Activated naive CD4-positive, alpha-beta T cell treated with Interleukin-2 at 50 U/mL for 16 hours (primary cell): ENCODE measurements at places on chromosomes 3 and 15.

- DNase-seq: no peak
These were observed 8.9 kb upstream of the SEMA5B start for GRCh38 chr3:123036352-123037014.

- DNase-seq: no peak
These were observed 483.8 kb downstream of the TUSC7 start for GRCh38 chr3:117193390-117193789.

- DNase-seq: no peak
These were observed 236.3 kb downstream of the NFKBIZ start for GRCh38 chr3:102085431-102086176.

- no peak for DNase-seq
These were observed 18.6 kb downstream of the PDIA5 start for GRCh38 chr3:123085293-123085931.

GRCh38 chr15:53564647-53565046 lies 194.8 kb downstream of the WDR72 start:
- DNase-seq: no peak

- no peak for DNase-seq
These were observed 532 bp downstream of the B4GALT4 start for GRCh38 chr3:119240101-119240590.

- no peak for DNase-seq
These were observed 492 bp upstream of the MOBP start for GRCh38 chr3:39466988-39467387.

- no peak for DNase-seq
These were observed 292.0 kb upstream of the SUCLG2 start for GRCh38 chr3:67946436-67946835.

- DNase-seq: no peak
These were observed 87.5 kb upstream of the P3H2 start for GRCh38 chr3:190208196-190208595.

- peak; percentile 50 for DNase-seq
These were observed 22.5 kb downstream of the SLC6A6 start for GRCh38 chr3:14424711-14425580.

DNA sequence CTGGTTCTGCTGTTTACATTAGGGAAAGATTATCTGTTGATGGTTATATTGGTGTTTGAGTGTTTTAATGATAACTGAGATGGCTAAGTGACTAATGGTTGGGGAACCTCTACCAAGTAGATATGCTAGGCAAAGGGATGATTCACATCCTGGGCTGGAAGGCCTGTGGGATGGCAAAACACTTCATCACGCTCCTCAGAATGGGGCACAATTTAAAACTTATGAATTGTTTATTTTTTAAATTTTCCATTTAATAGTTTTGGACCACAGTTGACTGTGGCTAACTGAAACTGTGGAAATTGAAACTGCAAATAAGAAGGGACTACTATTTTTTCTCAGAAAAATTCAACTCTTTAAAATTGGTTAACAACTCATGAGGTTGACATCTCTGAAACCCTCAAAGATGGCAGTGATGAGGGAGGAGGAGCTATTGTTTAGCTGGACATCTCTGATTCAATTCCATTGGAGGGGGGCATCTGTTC lies 100.5 kb upstream of the ZBED2 start:
- peak; percentile 33 for DNase-seq

DNA sequence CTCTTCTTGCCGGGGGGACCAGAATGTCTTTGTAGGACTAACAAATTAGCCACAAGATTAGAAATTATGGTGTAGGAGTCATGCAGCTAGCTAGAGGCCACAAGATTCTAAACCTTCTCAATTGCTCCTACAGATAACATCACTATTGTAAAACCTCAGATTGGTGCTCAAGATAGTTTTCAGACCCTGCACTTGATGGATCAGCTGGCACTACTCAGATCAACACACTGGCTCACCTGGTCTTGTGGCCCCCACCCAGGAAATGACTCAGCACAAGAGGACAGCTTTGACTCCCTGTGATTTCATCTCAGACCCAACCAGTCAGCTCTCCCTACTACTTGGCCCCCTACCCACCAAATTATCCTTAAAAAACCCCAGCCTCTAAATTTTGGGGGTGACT lies 124.1 kb upstream of the RASGRP1 start:
- peak; percentile 76 for DNase-seq

DNA sequence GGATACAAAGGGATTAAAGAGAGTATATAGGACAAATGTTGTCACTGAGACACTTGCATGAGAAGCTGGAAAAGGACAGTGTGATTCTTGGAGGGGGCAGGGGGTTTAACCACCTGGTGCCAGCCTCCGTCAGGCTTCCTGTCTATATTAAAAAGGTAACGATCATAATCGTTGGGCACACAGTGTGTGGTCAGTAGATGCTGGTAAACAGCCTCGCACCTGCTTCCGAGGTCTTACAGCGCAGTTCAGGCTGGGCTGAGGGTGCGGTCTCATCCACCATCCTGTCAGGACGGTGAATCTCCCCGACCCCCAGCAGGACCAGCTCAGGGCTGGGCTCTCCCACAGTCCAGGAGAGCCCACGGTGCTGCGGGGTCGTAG lies 47.7 kb upstream of the SMAD6 start:
- DNase-seq: no peak

GRCh38 chr3:141234283-141234682 lies 2.7 kb downstream of the PXYLP1 start:
- DNase-seq: no peak

GRCh38 chr15:34038871-34039789 lies at the start of gene AVEN:
Gene AVEN (minus strand): TSS chr15:34039204. CDS start chr15:34039046, 158 bp downstream.
- DNase-seq: peak; percentile 64

DNA sequence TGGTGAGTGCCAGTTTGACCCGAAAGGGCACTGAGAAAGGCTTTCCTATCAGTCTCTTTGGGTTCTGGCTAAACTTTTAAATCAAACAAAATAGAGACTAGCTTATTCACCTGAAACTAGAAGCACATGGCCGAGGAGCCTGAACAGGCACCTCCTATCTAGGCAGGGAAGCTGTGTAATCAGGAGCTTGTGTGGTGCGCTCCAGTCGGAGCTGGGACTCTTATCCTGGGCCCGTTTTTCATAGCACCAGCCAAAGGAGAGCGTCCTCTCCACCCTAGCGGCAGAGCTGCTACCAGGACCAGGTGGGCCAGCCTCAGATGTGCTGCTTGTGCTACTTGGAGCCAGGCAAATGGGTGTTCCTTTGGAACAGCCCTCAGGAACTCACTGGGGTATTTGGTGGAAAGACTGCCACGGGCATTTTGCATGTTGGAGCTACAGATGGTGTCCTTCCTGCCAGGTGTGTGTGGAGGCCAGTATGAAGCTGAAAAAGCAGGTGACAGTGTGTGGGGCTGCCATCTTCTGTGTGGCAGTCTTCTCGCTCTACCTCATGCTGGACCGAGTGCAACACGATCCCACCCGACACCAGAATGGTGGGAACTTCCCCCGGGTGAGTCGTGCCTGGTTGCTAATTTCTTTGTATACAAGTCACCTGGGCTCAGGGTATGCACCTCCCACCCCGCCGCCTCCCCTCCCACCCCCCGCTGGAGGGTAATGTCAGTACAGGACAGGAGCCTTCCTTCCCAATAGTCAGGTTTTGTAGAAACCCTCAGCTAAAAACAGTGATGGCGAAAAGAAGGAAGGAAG lies 833 bp downstream of the MAN2A2 start:
- no peak for DNase-seq

DNA sequence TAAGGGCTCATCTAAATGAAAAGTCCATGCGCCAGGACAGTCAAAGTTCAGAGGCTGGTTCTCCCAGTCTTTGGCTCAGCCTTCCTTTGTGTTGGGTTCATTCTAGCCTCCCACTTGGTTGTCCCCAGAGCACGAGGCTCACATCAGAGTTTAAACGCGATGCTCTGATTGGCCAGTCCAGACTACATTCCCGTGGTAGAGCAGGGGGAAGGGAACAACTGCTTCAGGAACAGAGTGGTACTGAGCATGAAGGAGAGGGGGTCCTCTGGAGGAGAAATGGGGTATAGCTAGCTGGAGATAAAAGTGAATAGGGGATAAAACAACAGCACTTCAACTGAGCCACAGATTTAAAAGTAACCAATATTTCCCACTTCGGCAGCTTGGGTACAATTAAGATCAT lies 32.2 kb downstream of the ANAPC13 start:
- no peak for DNase-seq

GRCh38 chr3:124207873-124208485 lies 216.1 kb upstream of the ROPN1 start:
- DNase-seq: no peak

DNA sequence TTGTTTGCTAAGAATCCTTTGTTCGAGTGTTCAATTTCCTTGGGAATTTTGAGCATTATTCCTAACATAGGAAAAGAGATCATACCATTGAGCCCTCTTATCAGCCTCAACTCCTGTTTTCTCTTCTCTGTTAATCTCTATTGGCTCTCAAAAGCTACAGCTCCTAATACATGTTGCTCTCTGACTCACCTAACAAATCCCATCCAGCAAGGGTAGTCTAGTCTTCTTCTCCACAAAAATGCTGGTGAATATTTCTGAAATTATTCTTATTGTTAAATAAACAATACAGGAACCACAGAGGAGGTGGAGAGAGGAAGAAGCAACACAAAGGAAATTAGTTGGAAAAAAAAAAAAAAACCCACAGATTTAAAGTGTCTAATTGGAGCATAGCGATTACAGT lies 325.8 kb upstream of the NAALADL2 start:
- no peak for DNase-seq

- no peak for DNase-seq
These were observed 59.6 kb downstream of the COL6A6 start for GRCh38 chr3:130576375-130577266.

DNA sequence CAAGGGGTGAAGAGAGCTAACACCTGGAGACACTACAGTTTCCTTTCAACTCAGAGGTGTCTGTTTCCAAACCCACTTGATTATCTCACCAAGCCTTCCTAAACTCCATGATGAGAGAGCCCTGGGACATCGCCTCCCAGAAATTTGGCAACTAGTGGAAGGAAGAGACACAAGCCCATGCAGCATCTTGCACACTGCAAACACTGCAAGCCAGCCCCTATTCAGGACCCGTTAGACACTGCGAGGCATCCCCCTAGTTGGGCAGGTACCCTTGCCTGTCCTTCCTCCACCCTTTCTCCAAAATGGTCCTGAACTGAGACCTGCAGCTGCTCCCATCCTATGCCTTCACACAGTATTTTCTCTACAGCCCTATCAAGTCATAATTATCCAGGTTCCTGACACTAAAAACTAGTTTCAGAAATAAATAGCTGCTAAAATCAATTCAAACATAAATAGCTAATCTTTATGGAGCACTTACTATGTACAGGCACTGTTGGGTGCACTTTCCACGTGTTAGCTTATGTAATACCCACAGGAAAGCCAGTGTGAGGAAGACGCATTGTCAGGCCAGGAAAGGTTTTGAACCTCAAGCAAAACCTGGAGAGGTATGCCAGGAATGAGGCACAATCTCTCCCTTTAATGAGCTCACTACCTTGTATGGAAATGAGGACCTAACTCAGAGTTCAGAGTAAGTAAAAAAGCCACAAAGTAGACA lies 2.8 kb downstream of the MAGI1 start:
- no peak for DNase-seq

- peak; percentile 50 for DNase-seq
These were observed 727 bp downstream of the RAP2B start for GRCh38 chr3:153162513-153163392.

- DNase-seq: no peak
These were observed 507.0 kb upstream of the TPRG1 start for GRCh38 chr3:188664795-188665194.

- no peak for DNase-seq
These were observed 1.1 kb downstream of the SLC24A5 start for GRCh38 chr15:48121849-48122248.

GRCh38 chr3:170614214-170614966 lies 28.5 kb upstream of the SLC7A14 start:
- DNase-seq: no peak

DNA sequence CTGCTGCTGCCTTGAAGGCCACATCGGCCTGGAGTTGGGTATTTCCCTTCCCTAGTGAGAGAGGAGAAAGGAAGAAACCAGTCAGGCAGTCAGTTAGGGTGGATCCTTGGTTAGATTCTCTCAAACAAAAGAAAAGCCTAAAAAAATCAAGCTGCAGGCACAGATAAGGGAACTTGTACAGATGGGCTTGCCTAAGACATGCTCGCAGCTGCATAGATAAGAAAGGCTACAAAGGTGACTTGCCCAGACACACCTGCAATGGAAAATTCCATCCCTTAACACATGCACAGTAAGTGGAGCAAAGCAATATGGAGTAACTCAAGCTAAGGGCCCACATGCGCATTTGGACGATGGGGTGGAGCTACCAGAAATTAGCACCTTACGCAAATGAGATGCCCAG lies 199.7 kb upstream of the ARPP21 start:
- DNase-seq: no peak

DNA sequence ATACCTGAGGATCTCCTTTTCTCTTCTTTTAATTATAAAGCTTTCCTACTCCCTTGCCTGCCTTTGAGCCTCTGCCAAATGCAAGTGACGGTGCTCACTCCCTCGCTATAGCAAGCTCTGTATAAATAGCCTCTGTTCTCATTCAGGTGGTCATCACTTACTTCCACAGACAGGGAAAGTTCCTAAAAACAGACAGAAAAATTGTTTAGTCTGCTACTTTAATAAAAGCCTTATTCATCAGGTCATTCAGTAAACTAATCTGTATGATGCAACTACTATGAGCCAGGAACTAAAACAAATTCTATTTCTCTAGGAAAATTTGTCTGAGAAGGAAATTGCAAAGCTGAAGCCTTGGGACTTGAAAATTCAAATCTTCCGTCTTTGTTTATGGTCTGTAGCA lies 10.2 kb upstream of the DLG1 start:
- DNase-seq: no peak

GRCh38 chr15:87942316-87942715 lies 314.2 kb downstream of the NTRK3 start:
- DNase-seq: no peak

- no peak for DNase-seq
These were observed 30.1 kb downstream of the SCG5 start for GRCh38 chr15:32671339-32672325.

DNA sequence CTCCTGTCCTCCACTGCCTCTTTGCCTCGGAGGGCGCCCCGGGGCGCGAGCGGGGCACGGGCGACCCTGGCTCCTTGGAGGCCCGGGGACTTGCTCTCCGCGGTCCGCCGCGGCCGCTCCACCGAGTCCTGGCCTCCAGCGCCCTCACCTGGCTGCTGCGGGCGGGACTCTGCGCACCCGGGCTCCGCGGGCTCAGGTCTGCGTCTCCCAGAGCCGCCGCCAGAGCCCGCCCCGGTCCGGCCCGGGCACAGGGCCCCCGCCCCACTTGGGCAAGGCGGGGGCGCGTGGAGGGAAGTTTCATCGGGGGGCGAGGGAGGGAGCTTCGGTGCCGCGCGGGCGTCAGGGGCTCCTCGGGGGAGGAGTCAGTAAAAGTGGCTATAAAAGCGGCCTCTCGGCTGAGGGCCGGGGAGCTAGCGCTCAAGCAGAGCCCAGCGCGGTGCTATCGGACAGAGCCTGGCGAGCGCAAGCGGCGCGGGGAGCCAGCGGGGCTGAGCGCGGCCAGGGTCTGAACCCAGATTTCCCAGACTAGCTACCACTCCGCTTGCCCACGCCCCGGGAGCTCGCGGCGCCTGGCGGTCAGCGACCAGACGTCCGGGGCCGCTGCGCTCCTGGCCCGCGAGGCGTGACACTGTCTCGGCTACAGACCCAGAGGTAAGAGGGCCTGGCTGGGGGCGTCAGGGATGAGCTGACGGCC lies at the start of gene CEMIP:
CEMIP (plus strand) TSS at position 407 of the 694 bp plus-strand sequence. CDS start 94,510 bp downstream, outside the sequence.
- DNase-seq: peak; percentile 39
